ENCODE measurements at places on chromosomes 2 and 18. TPM values are rescaled to one million over a fixed set of nuclear protein-coding genes. Genes with fewer than 3 reads are reported as not detected.

The PXDN gene
- 6.9 TPM for polyA plus RNA-seq

The ANKRD62 gene
- not detected for polyA plus RNA-seq

The ERFE gene
- polyA plus RNA-seq: 34.0 TPM

The AQP4 gene
- polyA plus RNA-seq: 35.4 TPM

The BCL2 gene
- 8.0 TPM for polyA plus RNA-seq
